ENCODE measurements at places on chromosomes 1 and 21. TPM values are rescaled to one million over a fixed set of nuclear protein-coding genes. Genes with fewer than 3 reads are reported as not detected.
A peak's percentile ranks its signal among the peaks of the same experiment; 100 is the strongest.

Gene AVPR1B
- total RNA-seq, result not detected

DNA sequence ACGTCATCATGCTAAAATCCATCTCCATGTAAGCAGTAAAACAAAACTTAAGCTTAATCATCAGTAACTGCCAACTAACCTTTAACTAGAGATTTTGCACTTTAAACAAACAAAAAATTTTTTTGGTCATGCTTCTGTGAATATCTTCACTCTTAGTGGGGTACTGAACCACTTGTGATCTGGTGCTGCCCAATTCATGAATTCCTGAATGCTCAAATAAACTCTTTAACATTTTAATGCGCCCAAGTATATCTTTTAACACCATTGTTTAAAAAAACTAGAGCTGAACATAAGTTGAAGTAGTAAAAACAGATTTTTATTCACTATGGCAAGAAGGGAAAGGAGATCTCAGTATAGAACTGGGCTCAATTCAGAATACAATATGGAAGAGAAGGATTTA is 196.9 kb upstream of the USP24 start:
- no peak for DNase-seq

- DNase-seq, result no peak
These were observed 14.6 kb upstream of the C1orf105 start for GRCh38 chr1:172405912-172406311.

DNA sequence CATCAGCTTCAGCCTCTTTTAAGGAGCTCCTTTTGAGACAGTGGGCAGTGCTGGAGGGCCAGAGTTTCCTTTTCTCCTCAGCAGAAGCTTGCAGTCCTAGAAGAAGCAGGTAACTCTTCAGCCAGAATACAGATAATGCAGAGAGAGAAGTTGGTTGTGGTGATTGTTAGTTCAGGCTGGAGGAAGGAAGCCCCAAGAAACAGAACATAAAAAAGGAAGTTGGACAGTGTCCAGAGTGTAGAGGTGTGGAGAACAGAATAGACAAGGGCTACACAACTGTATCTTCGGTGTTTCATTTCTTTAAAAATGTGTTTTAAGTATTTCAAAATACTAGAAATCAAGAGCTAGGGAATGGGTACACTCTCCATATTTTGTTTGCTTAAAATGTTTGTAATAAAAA is 6.4 kb upstream of the TACSTD2 start:
- no peak for DNase-seq

- no peak for DNase-seq
These were observed 319.0 kb downstream of the HHAT start for GRCh38 chr1:210647406-210648333.

Gene KCNA2
- total RNA-seq, result 0.57 TPM

DNA sequence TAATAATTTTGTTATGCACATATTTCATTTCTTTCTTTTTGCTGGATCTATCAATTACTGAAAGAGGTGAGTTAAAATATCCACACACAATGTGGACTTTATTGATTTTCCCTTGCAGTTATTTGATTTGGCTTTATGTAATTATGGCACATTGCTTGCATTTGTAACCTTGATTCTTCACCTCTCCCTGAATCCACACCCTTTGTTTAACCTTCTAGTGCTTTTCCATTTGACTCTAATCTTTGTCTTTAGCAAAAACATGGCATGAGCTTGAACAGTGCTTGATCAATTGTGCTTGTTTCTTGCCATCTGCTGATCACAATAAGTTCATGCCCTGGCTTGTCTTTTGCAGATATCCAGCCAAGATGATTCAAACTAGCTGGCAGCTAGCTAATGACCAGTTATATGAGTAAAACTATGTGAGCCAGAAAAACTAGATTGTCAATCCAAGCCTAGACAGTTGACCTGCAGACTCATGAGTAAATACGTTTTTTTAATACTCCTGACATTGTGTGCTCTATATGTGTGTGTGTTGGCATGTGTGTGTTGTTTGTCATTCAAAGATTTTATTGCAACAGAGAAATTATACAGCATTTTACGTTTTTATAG is 899.2 kb downstream of the NCAM2 start:
- DNase-seq, result no peak

DNA sequence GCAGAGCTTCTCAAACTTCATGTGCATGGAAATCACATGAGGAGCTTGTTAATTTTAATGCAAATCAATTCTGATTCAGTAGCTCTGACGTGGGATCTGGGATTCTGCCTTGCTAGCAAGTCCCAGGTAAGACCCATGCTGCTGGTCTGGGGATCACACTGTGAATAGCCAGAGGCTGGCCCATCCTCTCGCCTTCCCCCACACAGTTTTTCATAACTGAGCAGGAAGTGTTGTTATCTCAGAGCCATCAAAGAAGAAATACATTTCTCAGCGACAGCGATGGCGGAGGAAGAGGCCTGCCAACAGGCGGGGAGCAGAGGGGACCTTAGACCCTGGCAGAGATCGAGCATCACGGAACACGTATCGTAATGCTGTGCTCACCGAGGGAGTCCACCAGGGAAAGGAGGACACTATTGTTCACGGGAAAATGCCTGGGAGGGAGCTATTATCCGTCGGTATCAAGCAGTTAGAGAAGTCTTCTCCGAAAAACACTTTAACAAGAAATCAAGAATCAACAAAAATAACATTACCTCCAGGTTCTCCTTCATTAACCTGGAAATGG is 268.9 kb upstream of the TMEM51 start:
- no peak for DNase-seq

DNA sequence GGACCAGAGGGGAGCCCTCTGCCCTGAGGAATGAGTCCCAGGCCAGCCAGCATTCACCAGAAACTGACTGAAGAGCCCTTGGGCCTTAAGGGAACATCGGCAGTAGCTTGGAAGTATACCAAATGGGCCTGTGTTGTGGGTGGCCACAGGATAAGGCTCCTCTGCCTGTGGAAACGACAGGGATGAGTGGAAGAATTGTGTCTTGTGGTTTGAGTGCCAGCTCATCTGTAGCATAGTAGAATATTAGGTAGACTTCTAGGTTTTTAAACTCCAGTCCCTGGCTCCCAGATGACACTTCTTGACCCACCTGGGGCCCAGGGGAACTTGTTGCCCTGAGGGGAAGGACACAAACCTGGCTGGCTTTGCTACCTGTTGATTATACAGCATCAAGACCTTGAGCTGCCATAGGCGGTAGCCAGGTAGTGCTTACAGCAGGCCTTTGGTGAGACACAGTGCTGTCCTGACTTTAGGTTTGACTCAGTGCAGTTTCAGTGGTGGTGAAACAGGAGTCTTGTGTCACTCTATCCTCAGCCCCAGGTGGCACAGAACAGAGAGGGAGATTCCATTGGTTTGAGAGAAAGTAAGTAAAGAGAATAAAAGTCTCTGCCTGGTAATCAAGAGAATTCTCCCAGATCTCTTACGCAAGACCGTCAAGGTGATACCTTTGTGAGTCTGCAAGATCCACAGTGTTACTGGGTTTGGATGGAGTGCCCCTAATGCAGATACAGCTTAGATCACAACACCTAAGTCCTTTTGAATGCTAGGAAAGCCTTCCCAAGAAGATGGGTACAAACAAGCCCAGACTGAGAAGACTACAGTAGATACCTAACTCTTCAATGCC is 50.2 kb downstream of the RABGAP1L start:
- DNase-seq, result no peak

- no peak for DNase-seq
These were observed 11.2 kb downstream of the KIFAP3 start for GRCh38 chr1:170063109-170063826.

- peak; percentile 93 for DNase-seq
These were observed 356.8 kb downstream of the RRAGC start for GRCh38 chr1:38502758-38503157.

DNA sequence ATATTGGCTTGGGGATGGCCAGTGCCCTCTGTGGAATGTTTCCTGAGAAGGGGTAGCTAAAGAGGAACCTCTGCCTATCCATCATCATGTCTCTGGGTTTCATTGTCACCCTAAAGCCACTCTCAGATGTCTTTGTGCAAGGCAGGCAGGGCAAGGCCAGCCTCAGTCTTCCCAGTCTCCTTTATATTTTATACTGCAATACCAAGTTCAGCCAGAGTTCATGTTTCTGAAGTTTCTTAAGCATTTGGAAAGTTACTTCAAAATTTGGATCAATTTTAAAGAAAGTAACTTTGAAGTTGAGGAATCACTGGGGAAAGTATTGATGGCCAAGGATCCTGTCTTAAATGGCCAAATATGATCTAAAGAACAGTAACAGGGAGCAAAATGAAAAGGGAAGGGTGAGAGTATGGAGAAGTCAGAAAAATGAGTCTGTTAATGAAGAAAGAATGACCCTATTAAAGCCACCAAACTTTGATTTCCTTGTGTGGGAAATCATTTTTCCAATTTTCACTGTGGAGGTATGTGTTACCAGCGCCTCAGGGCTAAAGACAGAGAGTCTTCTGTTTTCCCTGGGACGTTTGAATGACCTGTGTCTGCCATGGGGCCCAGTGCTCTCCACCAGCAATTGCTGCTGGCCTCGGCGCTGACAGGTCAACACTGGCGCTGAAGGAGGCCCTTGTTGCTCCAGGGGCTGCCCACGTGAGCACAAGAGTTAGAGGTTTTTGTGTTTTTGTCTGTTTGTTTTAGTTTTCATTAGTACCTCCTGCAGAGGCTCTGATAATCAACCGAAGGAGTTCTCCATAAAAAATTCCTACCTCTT is 93.9 kb downstream of the ATP5PO start:
- DNase-seq, result no peak

DNA sequence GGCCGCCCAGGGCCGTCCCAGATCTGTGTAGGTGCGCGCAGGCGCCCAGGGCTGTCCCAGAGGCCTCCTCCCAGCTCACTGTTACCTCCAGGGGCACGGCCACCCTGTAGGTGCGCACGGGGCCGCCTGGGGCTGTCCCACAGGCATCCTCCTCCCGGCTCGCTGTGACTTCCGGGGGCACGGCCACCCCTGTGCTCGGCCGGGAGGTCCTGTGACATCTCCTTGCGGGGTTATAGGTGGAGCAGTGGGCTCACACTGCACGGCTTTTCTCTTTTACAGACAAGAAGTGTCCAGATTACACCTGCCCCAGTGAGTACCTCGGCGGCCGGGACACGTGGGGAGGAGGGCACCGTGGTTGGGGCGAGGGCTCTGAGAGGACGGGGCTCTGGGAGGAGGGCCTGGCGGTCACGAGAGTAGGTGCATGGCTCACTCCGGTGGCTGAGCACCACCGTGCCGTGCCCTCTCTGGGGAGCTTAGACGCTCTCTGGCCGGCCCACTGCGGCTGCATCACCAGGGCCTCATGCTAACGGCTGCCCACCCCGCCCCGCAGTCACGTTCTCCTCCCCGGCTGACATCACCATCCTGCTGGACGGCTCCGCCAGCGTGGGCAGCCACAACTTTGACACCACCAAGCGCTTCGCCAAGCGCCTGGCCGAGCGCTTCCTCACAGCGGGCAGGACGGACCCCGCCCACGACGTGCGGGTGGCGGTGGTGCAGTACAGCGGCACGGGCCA is 21.4 kb downstream of the COL6A1 start:
- DNase-seq, result peak; percentile 42

Gene PDC
- not detected for total RNA-seq

DNA sequence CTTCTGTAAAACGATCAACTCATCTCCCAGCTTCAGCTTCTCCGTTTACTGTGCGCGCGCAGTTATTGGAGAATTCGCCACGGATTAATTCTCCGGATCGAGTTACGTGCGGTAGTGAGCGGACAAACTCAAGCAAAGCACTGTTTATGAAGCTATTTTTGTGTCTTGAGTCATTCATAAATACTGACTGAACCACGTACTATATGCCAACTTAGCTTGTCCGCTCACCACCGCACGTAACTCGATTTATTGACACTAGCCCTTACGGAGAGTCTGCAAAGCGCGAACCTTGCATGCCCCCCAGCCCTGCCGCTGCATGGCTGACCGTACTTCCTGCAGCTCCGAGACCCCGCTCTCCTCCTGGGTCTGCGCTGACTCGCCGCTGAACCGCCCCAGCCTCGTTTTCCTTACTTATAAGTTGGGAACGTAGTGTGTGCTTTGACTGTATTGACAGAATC is 773 bp downstream of the CHD1L start:
- DNase-seq, result peak; percentile 76

- DNase-seq, result no peak
These were observed 812 bp downstream of the TTC4 start for GRCh38 chr1:54716299-54717047.

Gene KANK4
- total RNA-seq, result 0.70 TPM

Data from endodermal cell (in vitro differentiated cells).